ENCODE measurements at places on chromosomes 7 and 10.

- peak; percentile 50 for DNase-seq
These were observed 180.3 kb upstream of the SHH start for GRCh38 chr7:155992538-155992937.

GRCh38 chr10:99895867-99896266 is 113.4 kb downstream of the ABCC2 start:
- no peak for DNase-seq

- peak; percentile 73 for DNase-seq
These were observed 95.2 kb downstream of the CLEC2L start for GRCh38 chr7:139618482-139619366.

GRCh38 chr7:4225881-4226523 is 456.1 kb upstream of the FOXK1 start:
- no peak for DNase-seq

DNA sequence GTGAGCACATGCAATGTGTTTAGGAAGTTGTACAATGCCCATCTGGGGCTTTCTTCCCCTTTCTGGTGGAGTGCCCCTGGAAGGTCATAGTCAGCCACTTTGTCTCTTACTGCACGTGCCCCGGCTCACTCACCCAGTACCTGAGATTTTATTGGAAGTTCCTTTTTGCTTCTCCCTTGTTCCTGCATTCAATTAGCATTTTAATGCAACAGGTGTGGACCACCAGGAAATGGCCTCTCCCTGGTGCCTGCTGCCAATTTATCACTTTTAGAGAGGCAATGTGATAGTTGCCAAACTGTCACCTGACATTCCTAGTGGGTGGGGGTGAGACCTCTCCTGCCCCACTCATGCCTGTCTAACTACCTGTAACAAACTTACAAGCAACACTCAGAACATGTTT is 293.4 kb upstream of the DKK1 start:
- no peak for DNase-seq

DNA sequence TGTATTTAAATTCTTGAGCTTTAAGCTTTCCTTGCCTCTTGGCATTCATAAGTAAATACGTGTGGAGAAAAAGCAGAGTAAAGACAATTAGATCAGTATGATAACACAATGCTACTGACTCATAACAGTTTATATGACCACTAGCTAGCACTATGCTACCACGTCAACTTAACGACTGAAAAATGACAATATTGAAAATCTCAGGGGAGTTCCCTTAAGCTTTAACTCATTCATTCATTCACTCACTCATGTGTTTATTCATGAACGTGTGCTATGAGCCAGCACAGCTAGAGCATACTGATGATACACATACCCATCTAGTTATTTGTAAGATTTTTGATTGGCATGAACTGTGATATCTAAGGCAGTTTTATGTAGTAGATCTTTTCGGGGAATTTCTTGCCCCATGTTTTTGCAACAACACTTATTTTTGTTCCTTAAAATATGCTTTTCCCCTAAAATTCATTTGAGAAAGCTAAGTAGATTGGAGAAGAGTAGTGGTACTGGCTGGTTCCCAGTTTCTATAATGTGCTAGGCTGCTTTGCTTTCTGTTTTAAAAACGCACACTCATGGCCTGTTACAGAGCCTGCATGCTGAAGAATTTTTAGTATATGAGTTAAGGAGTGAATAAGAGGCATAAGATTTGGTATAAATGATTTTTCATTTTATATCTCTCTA is 57.4 kb upstream of the ACBD5 start:
- no peak for DNase-seq

Data from activated naive CD4-positive, alpha-beta T cell treated with anti-CD3 and anti-CD28 coated beads, Interleukin-2, amount 10 ng/mL, durations not matched to agents 7 days and 5 days (primary cell).